ENCODE measurements at places on chromosomes 16 and 17.
A peak's percentile ranks its signal among the peaks of the same experiment; 100 is the strongest.

DNA sequence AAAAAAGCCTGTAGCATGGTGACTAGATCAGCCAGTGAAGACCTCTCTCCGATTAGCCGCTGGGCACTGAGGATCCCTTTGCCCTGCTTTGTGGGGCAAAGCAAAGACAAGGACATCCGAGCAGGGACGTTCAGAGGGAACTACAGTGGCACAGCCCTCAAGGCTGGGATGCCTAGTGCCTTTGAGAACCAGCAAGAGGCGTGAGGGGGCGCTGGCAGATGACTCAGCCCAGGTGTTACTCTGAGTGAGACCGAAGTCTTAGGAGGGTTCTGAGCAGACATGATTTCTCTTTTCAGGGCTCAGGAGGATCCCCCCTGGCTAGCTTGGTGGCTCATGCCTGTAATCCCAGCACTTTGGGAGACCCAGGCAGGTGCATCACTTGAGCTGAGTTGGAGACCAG, 178.6 kb downstream of the CPPED1 start:
- no peak for DNase-seq

DNA sequence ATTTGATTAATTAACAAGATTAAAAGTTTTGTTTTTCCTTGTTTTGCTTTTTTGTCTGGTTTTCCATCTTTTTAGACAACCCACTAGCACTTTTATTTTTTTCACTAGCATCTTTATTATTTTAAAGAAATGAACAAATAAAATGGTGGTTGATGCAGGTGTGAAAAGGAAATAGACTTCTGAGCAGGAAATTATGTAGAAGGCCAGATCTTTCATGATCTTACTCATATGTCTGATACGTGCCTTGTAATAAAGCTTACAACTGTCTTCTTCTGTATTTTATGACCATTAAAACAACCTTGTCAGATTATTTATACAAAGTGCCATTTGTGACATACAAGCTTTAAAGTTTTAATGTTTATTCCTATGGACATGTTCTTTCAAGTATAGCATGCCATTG, 6.3 kb downstream of the SLFN12L start:
- DNase-seq: no peak

DNA sequence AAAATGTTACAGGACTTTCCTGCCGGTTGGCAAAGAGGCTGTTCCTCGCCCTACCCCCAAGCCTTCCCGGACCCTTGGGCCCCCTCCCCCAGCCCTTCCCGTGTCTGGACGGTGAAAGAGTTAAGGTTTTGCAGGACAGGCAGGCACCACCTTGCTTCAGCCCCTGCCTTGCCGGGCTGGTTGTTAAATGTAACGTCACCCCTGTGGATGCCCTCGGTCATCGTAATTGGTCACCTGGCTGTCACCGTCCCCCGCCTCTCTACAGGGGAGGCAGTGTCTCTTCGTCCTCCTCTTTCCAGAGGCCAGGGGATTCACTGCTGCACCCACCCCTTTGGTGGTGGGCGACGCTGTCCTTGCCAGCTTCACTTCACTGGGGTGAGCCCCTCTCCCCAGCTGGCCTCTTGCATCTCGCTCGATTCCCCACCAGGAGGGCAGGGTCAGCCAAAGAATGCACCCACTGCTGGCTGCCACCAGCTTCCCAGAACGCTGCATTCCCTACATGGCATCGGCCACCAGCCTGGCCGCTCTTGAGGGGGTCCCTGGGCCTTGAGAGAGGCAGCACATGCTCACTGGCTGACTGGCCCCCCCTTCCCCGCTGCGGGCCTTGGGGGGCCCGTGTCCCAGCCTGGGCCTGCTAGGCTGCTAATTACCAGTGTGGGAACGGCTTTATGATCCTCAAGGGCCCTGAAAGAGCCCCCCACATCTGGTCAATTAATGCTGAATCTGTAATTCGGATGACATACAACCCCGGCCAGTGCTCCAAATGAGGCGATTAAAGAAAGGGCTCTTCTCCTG, 25.2 kb upstream of the GSE1 start:
- DNase-seq: no peak

- no peak for DNase-seq
Measured at GRCh38 chr17:50763716-50764475, 3.4 kb downstream of the ANKRD40CL start.

DNA sequence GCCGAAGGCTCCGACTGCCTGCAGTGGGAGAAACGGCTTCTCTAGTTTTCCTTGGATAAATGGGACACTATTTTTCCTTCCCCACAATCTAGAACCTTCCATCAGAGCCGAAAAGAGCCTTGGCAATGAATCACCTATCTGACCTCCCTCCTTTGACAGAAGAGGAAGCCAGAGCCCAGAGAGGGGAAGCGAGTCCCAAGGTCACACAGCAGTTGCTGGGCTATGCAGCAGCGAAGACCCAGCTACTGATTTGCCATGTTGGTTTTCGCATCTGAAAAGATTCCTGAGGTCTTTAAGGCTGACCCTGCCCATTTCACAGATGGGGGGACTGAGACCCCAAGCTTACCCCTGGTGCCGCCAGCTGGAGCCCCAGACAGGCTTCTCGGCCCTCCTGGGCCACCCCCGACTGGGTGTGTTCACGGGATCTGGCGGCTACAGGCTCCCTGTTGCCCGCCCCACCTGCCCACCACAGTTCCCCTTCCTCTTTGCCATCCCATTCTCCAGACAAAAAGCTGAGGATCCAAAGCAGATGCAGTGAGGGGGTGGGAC, 45.9 kb downstream of the RAI1 start:
- no peak for DNase-seq

- DNase-seq: no peak
Measured at GRCh38 chr17:57968456-57968855, 13.2 kb upstream of the CUEDC1 start.

DNA sequence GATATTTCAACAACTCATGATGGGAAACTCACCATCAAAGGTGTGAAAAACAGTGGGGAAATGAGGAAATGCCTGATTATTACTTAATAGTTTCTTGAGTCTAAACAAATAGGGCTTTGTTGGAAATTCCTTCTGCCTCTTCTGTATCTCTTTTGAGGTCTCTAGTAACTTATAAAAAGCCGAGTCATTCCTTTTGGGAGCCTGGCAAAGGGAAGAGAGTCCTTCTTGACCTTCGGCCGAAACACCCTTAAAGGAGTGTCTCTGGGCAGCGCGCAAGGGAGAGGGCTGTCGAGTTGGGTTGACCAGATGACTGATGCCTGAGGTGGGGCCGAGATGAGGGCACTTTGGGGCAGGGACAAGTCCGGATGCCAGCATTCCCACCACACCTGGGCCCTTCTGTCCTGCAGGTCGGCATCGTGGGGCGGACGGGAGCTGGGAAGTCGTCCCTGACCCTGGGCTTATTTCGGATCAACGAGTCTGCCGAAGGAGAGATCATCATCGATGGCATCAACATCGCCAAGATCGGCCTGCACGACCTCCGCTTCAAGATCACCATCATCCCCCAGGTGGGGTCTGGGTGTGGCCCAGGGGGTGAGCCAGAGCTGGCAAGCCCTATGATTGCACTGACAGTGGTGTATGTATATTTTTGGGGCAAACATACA, 89.2 kb downstream of the ABCC6 start:
- no peak for DNase-seq

DNA sequence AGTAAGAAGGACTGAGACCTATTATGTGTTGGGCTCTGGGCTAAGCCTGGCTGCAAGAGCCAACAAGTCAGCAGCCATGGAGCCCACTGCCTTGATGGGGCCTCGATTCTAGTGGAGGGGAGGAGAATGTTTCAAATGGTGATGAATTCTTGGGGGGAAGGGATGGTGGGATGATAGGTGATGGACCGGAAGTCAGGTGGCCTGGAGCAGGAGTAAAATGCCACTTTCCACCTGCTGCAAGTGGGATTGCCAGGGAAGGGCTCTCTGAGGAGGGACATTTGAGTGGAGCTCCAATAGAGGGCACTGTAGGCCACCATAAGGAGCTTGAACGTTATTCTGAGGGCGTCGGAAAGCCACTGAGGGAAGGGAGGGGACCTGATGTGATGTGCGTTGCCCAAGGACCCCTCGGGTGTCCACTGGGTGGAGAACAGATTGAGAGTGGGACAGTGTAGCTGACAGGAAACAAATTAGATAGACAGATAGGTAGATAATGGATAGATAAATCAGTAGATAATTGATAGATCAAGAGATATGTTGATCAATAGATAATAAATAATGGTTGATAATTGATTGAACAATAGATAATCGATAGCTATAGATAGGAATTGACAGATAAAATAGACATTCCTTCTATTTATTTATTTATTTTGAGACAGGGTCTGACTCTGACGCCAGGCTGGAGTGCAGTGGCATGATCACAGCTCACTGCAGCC, 18.2 kb upstream of the NXPH3 start:
- peak; percentile 59 for DNase-seq

DNA sequence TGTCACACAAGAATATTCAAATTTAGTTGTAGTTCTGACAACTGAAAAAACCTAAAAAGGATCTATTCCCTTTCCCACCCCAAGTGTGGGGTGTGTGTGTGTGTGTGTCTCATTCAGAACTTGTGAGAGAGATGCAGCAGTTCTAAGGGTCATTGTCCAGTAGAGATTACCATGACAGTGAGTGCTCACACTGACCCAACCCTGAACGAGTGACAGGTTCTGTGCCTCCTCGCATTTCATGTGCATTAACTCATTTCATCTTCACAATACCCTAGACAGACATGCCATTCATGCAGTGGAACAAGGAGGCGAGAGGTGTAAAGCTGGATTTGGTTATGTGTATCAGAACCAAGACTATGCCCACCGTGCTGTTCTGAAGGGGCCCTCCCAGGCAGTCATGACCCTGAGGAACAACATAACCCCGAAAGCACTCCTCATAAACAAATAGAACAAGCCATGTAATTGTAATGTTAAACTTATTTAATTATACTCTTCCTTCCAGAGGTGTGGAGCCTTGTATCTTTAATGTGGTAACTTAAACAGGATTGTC, 102.1 kb downstream of the CLEC16A start:
- no peak for DNase-seq

- DNase-seq: no peak
Measured at GRCh38 chr17:74151551-74152315, 51.7 kb upstream of the RPL38 start.

GRCh38 chr16:74991593-74992403, 6.9 kb upstream of the WDR59 start:
- DNase-seq: no peak

GRCh38 chr16:11398851-11399250, 53.6 kb downstream of the RMI2 start:
- no peak for DNase-seq

- peak; percentile 50 for DNase-seq
Measured at GRCh38 chr16:6020162-6020985, 922.8 kb upstream of the EEF2KMT start.

GRCh38 chr17:22507823-22508222, 815.5 kb downstream of the KCNJ18 start:
- no peak for DNase-seq

DNA sequence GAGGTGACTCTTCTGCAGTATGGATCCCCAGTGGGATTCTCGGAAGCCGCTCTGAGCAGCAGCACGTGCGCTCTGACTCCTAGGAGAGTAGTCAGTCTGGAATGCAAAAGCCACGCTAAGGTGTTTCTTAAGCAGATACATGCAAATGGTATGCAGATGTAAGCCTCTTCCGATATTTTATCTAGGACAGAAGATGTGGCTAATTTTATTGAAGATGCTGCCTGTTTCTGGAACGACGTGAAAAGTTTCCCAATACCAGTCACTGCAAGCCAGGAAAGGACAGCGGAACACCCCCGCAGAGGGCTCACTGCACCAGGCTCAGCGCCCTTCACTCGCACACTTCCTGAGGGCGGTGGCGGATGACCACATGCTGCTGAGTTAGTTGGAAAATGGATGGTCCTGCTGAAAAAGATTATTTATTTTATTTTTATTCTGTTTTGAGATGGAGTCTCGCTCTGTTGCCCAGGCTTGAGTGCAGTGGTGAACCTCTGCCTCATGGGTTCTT, 10.1 kb downstream of the FADS6 start:
- no peak for DNase-seq

DNA sequence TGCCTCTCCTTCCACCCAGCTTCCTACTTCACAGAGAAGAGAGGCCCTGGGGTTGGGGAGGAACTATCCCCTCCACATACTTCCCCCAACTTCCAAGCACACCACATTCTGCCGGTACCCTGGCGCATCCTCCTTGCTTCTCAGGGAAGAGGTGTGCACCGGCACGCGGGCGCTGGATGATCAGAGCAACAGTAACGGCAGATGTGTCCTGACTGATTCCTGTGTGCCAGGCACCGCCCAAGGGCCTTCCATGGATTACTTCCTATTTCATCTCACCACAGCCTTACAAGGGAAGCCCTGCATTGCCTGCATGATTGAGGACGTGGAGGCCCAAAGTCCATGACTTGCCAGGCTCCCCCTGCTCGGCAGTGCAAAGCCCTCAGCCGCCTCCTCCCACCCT, 21.1 kb upstream of the MLKL start:
- DNase-seq: no peak

DNA sequence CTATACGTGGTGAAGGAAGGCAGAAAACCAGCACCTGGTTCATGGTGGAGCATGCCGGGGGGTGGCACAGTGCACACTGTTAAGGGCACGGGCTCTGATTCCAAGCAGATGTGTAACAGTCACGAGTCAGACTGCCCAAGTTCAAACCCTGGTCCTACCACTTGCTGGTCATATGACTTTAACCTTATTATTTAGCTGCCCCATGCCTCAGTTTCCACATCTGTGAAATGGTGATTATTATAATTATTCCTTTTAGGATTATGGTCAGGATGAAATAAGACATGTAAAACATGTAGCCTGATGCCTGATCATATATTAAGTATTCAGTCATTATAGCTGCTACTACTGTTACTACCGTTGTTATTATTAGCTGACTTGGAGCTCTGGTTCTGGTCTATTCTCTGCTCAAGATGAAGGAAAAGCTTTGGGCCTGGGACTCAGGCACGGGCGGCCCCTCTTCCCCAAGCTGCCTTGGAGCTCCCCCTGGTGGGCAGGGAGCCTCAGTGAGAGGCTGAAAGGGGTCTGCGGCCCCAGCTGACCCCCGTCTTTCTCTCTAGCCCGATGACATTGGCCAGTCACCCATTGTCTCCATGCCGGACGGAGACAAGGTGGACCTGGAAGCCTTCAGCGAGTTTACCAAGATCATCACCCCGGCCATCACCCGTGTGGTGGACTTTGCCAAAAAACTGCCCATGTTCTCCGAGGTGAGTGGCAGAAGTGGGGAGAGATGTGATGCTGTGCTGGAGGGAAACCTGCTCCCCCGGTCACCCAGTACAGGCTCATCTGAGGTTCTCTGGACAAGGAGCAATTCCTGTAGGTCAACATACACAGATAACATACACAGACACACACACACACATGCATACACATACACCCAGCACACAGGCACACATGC, 14.0 kb downstream of the NR1D1 start:
- DNase-seq: peak; percentile 94

Data from H1 (cell line).